ENCODE measurements at places on chromosomes 7 and 10. TPM values are rescaled to one million over a fixed set of nuclear protein-coding genes. Genes with fewer than 3 reads are reported as not detected.

DNA sequence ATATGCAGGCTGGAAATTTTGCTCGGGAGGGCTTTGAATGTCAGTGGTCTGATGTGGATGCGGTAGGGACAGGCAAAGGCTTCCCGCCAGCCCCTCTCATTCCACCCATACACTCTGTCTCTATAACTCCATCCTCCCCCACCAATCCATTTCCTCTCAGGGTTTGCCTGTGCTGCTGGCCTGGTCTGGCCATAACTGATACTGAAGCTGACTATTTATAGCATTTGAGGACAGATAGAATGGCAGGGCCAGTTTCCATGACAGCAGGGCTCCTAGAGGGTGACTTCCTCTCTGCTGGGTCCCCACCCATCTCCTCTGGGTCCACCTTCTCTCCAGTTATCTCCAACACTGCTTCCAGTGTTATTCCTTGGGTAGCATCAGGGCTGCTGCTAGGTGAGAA is 6.6 kb upstream of the PDLIM1 start:
- DNase-seq = no peak

The VSTM4 gene
- total RNA-seq = 46.6 TPM

- DNase-seq = no peak
Observed at GRCh38 chr7:155943251-155943899, 131.1 kb upstream of the SHH start.

DNA sequence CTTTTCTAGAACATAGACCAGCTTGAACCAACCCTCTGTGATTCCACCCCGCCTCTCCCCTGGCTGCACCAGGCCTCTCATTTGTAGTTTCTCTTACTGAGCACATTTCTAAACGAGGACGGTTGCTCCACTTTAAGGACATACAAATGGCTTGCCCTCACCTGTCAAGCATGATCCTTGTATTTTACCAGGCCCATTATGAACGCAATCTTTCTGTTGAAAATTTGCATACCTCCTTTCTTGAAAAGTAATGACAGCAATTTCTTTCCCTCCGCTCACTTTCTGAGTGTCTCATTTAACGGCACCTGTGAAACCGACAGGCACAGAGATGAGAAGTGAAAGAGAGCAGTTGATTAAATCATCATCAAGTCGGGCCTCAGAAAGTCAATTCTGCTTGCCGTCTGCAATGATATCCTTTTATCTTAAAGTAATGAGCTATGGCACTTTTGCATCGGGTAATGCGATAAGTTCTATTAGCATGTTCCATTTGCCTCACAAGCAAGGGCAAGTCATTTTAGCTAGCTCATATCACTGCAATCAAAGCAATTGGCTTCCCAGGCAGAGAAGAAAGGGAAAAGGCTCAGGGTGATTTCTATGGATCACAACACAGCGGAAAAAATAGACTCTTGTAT is 705.6 kb upstream of the GALNT17 start:
- no peak for DNase-seq

The OR2A42 gene
- 0.15 TPM for total RNA-seq

DNA sequence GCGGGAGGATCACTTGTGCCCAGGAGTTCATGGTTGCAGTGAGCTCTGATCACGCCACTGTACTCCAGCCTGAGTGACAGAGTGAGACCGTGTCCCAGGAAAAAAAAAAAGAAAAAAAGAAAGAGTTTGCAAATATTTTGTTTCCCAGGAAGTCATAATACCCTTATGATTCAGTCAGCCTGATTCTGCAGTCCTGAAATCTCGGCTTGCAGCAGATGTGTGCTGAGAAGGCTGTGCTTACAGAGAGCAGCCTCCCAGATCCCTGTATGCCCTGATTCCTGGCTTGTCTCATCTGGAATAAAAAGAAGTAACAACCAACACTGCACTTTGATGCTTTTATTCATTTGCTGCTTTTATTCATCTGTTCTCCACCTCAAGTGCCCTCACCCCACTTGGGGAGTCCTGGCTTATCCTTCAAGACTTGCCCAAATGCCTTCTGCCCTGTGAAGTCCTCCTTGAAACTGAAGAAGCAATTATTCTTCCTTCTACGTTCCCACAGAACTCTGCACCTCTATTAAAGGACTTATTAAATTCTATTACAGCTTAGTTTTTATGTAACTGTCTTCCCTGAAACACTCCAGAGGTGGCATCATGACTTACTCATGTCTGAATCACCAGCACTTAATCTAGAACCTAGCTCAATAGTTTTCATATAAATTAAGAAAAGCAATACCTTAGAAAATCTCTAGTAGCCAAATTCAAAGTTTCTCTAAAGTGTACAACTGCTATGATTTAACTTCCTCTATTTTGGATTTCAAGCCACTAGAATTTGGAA is 27.7 kb upstream of the BPGM start:
- DNase-seq = no peak
